ENCODE measurements at places on chromosomes 16 and 17.
A peak's percentile ranks its signal among the peaks of the same experiment; 100 is the strongest.

- no peak for DNase-seq
Measured at GRCh38 chr16:89246383-89246902, 28.9 kb downstream of the ZNF778 start.

- DNase-seq = no peak
Measured at GRCh38 chr17:41417127-41417526, 7.3 kb downstream of the KRT37 start.

GRCh38 chr17:81035521-81036196 lies 708 bp downstream of the BAIAP2 start:
- no peak for DNase-seq

DNA sequence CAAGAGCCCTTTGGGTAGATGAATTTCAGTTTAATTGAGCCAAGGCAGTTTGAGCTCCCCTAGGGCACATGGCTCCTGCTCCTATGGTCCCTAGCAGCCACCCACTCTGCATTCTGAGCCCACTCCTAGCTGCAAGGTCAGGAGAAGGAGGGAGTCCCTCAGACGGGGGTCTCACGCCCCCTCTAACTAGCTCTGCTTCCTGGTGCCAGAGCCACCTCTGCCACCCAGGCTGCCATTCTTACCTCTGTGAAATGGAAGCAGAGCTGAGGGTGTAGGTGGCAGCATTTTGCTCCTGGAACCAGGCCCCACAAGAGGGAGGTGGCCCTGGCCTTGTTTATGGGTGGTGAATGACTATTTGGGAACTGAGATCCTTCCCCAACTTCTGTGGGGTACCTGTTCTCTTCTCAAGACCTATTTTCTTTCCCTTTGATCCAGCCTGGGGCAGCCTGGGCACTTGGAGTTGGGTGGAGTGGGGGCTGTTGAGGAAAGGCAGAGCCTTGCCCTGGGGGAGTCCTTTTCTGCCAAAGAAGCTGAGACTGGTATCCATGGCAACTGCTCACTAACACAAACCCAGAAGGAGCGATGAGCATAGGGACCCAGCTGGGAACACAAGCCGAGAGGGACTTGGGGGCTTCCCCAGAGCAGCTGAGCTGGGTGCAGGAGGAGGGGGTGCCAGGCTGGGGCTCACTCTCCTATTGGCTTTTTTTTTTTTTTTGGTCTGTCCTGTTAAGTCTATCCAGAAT lies 4.8 kb downstream of the SPNS2 start:
- DNase-seq = no peak

DNA sequence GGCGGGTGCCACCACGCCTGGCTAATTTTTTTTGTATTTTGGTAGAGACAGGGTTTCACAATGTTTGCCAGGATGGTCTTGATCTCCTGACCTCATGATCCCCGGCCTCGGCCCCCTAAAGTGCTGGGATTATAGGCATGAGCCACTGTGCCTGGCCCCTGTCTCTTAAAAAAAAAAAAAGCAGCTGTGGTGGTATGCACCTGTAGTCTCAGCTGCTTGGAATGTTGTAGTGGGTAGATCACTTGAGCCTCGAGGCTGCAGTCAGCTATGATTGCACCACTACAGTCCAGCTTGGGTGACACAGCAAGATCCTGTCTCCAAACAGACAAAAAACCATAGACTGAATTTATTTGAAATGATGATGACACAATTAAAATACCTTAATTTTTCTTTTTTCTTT lies 24.3 kb downstream of the CDK12 start:
- DNase-seq = no peak

- DNase-seq = no peak
Measured at GRCh38 chr17:9120471-9120870, 99.2 kb downstream of the NTN1 start.

DNA sequence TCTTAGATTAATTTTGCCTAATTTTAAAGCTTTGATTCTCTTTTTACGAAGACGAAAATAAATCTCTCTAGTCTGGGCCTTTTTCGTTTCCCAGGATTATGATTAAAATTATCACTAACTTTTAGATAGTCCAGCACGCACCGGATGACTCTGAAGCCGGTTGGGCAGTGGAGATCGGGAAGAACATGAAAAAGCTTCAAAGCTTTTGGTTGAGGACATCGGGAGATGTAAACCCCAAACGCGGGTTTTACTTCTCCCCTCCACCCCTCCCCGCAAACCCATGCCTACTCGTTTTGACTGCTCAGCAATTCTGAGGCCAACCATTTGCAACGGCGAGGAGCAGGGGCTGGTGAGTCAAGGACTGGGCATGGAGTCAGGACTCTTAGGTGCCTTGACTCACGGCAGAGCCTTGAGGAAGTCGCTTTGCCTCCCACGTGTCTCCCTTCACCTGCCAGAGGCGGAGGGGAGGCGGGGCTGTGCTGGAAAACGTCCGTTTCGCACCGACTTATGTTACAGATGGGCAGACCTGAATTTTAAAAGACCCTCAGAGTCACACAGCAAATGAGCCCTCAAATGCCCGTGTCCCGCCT lies 989 bp upstream of the DUSP14 start:
- DNase-seq = peak; percentile 69

- DNase-seq = no peak
Measured at GRCh38 chr16:86101137-86101896, 202.4 kb downstream of the IRF8 start.

- no peak for DNase-seq
Measured at GRCh38 chr17:38789185-38789584, 10.2 kb downstream of the PIP4K2B start.

DNA sequence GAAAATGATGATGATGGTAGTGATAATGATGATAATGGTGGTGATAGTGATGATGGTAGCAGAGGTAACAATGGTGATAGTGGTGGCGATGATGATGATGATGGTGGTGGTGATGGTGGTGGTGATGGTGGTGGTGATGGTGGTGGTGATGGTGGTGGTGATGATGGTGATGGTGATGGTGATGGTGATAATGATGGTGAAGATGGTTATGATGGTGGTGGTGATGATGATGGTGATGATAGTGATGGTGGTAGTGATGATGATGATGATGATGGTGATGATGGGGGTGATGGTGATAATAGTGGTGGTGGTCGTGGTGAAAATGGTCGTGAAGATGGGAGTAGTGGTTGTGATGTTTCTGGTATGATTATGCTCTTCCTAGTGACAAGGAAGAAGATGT lies 581.8 kb downstream of the HS3ST4 start:
- no peak for DNase-seq

GRCh38 chr16:15798671-15799070 lies 58.2 kb downstream of the MYH11 start:
- no peak for DNase-seq

DNA sequence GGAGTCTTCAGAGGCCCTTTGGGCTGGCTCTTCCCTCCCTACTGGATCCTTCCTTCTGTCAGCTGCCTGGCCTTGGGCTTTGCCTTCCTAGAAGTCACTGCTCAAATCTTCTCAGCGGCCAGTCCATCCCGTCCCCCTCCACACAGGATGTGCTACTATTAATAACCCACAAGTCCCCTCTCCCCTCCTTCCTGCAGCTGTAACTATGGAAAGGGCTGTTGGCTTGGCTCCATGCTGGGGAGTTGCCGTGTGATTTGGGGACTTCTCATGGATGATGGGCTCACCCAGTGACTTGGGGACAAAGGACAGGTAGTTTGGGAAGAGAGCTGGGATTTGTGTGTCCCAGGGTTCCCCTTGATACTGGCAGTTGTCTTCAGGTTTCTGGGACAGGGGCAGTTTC lies 19.4 kb downstream of the TMEM94 start:
- DNase-seq = peak; percentile 80

GRCh38 chr16:58500430-58501241 lies 693 bp downstream of the NDRG4 start:
- peak; percentile 44 for DNase-seq

- DNase-seq = no peak
Measured at GRCh38 chr17:19374136-19374535, 4.2 kb upstream of the MAPK7 start.

DNA sequence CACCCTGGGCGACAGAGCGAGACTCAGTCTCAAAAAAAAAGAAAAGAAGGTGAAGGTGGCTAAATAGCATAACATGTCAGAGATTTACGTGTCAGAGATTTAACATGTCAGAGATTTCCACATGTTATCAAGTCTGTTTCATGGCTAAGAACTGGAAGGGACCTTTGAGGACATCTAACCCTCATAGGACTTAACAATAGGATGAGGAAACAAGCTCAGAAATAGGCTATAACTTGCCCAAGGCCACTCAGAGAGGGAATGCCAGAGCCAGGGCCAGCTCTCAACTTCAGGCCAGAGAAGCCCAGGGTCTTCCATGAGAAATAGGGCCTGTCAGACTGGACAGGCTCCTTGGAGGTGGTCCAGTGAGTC lies 26.8 kb upstream of the ZNF629 start:
- no peak for DNase-seq

DNA sequence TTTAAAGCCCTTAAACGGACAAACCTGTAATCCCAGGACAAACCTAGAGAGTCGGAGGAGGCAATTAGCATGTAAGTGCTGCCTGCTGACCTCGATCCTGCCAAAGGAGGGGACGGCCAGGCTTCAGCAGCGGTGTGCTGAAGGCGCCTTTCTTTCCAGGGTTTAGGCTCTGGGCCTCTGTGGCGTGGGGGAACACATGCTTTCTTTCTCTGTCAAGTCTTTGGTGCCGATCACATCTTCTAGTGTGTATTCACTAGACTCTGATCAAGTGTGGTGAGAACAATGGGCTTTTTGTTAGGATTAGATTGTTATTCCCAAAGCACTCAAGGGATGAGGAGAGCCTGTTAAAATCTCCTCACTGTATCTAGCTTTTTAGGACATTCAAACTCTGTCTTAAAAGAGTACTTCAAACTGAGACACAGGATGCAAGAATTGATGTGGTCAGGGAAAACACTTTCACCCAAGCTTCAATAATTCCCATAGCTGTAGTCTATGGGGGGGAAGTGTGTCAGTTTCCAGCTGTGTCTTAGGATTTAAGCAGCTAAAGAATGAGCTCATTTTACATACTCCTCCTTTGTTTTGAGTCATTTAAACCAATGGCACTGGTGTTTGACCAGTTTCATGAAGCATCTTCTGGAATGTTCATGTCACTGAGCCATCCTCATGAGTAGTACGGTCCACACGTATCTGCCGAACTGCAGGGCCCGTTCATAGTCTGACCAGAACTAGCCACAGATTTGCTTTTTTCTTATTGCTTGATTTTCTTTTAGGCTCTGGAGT lies 51.2 kb downstream of the RPA1 start:
- no peak for DNase-seq

DNA sequence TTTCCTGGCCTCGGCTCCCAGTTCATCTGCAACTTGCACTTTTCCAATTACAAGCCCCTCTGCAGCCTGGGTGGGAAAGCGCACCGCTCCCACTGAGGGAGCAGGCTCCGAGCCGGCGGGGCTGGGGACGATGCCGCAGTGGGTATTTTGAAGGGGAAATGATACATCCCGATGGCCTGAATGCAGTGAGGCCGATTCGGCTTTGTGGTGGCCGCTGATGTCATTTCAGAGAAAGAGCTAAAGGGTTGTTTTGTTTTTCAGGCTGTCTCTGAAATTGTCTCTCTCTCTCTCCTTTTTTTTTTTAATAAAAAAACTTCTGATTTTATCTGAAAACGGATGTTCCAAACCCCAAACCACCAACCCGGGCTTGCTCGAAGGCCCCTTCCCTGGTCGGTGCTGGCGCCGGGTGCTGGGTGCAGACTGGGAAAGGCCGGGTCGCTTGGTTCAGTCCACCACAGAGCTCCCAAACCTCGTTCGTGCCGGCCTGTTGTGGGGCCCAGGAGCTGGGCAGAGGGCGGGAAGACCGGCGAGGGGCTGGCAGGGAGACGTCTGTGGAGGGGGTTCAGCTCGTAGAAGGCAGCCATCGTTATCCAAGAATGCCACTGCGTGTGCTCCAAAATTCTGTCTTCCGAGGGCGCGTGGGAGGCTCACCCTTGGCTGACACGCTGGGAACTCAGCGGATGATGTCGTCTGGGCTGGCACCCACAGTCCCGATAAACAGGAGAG lies 102.8 kb downstream of the FOXL1 start:
- peak; percentile 67 for DNase-seq

- peak; percentile 76 for DNase-seq
Measured at GRCh38 chr17:17151962-17152361, 54.2 kb downstream of the PLD6 start.

GRCh38 chr17:1577182-1577581 lies 14.6 kb upstream of the PITPNA start:
- DNase-seq = peak; percentile 94

GRCh38 chr17:60823515-60823914 lies 145.9 kb downstream of the BCAS3 start:
- no peak for DNase-seq

DNA sequence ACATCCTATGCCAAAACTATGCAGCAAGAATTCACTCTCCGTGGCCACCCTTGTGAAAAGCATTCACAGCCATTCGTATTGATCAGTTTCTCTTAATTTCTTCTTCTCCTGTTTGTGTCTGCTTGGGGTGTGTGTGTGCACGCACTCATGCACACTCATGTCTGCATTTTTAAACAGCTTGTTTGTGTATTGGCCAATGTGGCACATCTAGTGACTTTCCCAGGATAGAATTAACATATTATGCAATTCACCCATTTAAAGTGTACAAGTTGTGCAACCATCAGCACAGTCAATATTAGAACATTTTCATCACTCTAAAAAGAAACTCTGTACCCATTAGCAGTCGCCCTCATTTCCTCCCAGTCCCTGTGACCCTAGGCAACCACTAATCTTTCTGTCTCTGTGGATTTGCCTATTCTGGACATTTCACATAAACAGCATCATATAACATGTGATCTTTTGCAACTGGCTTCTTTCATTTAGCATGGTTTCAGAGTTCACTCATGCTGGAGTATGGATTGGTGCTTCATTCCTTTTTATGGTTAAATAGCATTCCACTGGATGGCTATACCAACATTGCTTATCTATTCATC lies 20.1 kb downstream of the IRX3 start:
- no peak for DNase-seq

- DNase-seq = no peak
Measured at GRCh38 chr16:5906351-5906750, 808.8 kb upstream of the EEF2KMT start.

DNA sequence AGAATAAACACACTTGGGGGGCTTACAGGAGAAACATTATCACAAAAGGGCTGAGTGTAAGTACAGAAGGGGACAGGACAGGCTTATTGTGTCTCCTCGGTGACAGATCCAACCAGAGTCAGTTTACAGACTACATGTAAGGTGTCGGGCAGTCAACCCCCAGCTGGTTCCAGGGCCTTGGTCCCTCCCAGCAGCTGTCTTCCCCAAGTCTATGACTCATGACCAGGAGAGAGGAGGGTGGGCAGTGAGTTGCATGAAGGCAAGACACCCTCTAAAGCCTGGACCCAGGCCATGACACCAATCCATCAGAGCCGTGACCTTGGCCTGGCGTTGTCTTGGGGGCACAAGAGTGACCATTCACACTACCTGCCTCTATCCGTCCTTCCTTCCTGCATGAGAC lies 276.2 kb upstream of the CCL2 start:
- no peak for DNase-seq

Measured in femur (tissue), 1 donor.